ENCODE measurements at places on chromosomes 16 and 17. TPM values are rescaled to one million over a fixed set of nuclear protein-coding genes. Genes with fewer than 3 reads are reported as not detected.

Gene ZDHHC1
- 9.8 TPM for total RNA-seq

Gene PRSS53
- total RNA-seq = 3.3 TPM

Gene C17orf113
- under 0.01 TPM for total RNA-seq

Gene FGF11
- under 0.01 TPM for total RNA-seq

Gene CA4
- not detected for total RNA-seq

Gene ODAD4
- total RNA-seq = 0.37 TPM

Gene ZNF785
- 11.4 TPM for total RNA-seq

Gene CLEC18B
- total RNA-seq = 0.20 TPM

Gene MYL4
- not detected for total RNA-seq

Gene SCIMP
- not detected for total RNA-seq

Gene STXBP4
- total RNA-seq = 13.5 TPM

Gene TERB1
- total RNA-seq = not detected

Gene SALL1
- total RNA-seq = 1.1 TPM

Gene TEKT1
- total RNA-seq = not detected

Gene IGF2BP1
- 0.98 TPM for total RNA-seq

Gene SLC12A3
- not detected for total RNA-seq

Gene CD300LB
- total RNA-seq = not detected

Gene CMTM2
- not detected for total RNA-seq

Gene KRTAP4-8
- total RNA-seq = not detected

Gene ANKFN1
- total RNA-seq = not detected

Gene SNN
- 11.4 TPM for total RNA-seq

Gene PMFBP1
- total RNA-seq = 0.78 TPM

Gene MT1M
- 24.6 TPM for total RNA-seq

Gene EPX
- not detected for total RNA-seq

Gene ACSM5
- 8.5 TPM for total RNA-seq

Gene NXPH3
- under 0.01 TPM for total RNA-seq

Gene TSNAXIP1
- total RNA-seq = 0.98 TPM

Gene KRT31
- not detected for total RNA-seq

Gene LRRC37A
- 4.5 TPM for total RNA-seq

Gene TPSD1
- not detected for total RNA-seq

Gene KRTAP9-4
- not detected for total RNA-seq

Gene DCXR
- total RNA-seq = 47.7 TPM

Gene FAM171A2
- 0.98 TPM for total RNA-seq

Gene CHST4
- total RNA-seq = under 0.01 TPM

Gene LITAFD
- not detected for total RNA-seq

Gene ACE
- total RNA-seq = 61.7 TPM

Gene C16orf92
- total RNA-seq = not detected

Gene ASPHD1
- total RNA-seq = 2.3 TPM

Gene GUCY2D
- under 0.01 TPM for total RNA-seq

Gene NPIPB13
- total RNA-seq = not detected

Gene KRTAP17-1
- not detected for total RNA-seq

Gene ENPP7
- total RNA-seq = not detected

Gene MSI2
- total RNA-seq = 9.9 TPM

Gene MRPL45
- 39.9 TPM for total RNA-seq

Gene EIF3CL
- 103 TPM for total RNA-seq

Gene FUS
- 54.9 TPM for total RNA-seq

Gene RNF157
- 7.3 TPM for total RNA-seq

Gene KRTAP9-2
- total RNA-seq = not detected

Gene KRT27
- total RNA-seq = not detected

Gene ATP2A3
- total RNA-seq = 0.37 TPM

Gene GAS2L2
- total RNA-seq = not detected

Gene ZP2
- total RNA-seq = not detected

Gene HIC1
- total RNA-seq = 45.6 TPM

Gene NPIPA3
- total RNA-seq = not detected

Gene VWA3A
- 0.20 TPM for total RNA-seq

Gene ACAP1
- total RNA-seq = 2.2 TPM

Gene NTN3
- 0.20 TPM for total RNA-seq

Gene BORCS6
- 5.9 TPM for total RNA-seq

Gene TOX3
- not detected for total RNA-seq

Gene C16orf74
- 1.5 TPM for total RNA-seq
